ENCODE measurements at places on chromosomes 6 and 20.

DNA sequence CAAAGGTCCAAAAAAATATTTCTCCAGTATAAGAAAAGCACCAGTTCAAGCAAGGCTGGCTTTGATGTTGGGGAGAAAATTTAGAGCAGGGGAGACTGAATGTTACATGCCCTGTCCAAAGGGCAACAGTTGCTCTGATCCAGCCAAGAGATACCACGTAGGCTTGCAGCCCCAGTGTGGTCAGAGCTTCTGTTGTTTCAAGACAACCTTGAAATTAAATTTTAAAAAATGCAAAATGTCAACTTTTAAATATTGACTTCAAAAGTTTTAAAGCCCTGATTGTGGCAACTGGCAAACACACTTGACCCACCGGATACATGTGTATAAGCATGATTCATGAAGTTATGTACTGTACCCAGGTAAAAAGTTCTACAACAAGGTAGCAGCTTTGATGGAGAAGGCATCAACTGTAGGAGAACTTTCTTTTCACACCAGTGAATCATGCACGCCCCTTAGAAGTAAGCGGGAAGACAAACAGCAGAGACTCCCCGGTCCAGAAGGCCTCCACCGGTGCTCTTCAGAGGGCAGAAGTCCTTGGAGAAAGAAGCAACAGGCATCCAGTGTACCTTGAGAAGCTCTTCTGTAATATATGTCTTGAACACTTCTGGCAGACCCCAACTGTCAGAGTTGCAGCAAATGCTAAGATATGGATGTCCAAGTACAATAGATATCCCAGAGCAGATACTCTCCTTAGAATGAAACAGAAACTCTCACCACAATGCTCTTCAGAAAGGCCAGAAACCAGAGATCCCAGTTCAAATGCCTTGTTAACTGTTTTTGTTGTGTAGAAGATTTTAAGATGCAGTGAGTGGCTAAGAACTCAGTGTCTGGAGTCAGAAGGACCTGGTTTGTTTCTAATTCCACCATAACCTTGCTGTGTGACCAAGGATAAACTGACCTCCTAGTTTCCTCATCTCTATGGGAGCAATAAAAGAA, 115.4 kb downstream of the BCAS1 start:
- DNase-seq, result no peak

- DNase-seq, result no peak
These were observed 193.8 kb upstream of the SIM1 start for GRCh38 chr6:100658486-100658885.

- no peak for DNase-seq
These were observed 158.4 kb upstream of the MYLIP start for GRCh38 chr6:15970517-15970916.

DNA sequence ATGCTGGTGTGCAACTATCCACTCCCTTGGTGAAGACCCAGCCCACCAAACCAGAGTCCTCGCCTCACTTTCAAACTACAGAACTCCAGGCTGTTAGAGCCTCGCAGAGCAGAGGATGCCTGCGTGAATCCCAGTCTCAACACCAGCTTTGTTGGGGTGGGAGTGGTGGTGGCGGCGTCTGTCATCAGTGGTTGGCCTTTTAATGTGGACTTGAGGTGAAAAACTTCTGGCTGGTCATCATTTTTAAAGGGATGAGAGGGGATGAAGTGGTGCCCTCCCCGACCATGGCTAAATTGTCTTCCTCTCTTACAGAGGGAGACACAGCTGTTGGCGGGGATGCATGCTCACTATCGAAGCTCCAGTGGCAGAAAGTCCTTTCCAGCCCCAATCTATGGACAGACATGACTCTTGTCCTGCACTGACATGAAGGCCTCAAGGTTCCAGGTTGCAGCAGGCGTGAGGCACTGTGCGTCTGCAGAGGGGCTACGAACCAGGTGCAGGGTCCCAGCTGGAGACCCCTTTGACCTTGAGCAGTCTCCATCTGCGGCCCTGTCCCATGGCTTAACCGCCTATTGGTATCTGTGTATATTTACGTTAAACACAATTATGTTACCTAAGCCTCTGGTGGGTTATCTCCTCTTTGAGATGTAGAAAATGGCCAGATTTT, 54.9 kb downstream of the EZR start:
- no peak for DNase-seq

- no peak for DNase-seq
These were observed 11.0 kb upstream of the CFAP206 start for GRCh38 chr6:87396595-87397392.

DNA sequence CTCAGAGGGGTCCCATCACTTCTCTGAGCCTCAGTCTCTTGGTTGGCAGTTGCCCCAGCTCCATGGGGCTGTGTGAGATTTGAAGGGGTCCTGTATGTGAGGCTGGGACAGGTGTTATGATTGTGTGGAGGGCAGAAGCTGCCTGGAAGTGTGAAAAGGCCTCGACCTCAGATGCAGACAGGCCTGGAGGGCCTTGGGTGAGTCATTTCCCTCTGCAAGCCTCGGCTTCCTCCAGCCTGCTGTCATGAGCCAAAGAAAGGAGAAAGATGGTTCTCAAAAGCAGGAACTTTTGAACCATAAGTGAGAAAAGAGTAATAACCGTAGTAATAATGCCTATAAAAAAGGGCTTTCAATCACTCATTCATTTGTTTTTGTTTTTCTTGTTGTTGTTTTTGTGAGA, 37.5 kb downstream of the SNAI1 start:
- no peak for DNase-seq

DNA sequence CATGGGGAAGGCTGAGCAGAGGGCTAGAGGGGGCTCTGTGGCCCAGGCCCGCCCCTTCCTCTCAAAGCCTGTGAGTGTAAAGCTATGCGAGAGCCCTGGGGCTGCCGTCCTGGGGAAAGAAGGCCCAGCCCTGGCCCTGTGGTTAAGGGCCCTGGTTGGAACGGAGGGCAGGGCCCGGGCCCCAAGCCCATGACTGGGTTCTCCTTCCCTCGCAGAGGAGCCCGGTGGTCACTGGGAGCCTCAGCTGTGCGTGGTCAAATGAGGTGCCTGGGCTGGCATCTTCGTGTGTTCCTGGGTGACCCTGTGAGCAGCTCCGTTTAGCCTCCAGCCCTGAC, 56.0 kb downstream of the SMOC2 start:
- DNase-seq, result peak; percentile 87

- no peak for DNase-seq
These were observed 114.0 kb upstream of the ARG1 start for GRCh38 chr6:131459005-131459404.

DNA sequence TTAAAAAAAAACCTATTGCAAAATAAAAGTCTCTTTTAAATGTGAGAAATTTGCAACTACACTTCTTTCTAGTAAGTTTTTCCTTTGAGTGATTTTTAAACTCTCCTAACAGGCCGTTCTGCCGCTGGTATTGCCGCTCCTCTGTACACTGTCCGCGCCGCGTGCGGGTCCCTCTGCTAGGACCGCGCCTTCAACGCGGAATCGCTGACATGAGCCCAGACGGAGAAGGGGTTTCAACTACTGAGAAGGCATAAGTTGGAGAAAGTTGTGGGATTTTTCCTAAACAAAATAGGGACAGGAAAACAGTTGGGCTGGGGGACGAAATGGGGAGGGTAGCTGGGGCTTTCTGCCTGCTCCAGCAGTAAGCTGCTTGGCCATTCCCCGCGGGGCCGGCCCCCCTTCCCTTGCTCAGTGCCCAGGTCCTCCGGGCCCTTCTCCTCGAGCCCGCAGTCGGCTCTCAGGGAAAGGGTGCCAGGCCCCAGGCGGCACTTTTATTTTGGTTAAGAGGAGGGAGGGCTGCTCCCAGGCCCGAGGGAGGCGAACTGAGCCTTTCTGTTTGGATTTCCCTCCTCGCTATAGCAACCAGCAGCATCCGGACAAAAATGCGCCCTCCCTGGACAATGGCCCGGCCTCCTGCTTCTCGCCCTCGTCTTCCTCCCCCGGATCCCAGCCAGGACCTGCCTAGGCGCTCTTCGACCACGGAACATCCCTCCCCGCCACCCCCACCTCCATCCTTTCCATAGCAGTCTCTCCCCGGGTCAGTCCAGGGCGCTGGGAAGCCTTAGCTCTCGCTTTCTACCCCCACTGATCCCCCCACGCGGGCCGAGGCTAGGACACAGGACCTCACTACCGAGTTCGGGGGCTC, 6.8 kb upstream of the POU3F2 start:
- DNase-seq, result no peak

DNA sequence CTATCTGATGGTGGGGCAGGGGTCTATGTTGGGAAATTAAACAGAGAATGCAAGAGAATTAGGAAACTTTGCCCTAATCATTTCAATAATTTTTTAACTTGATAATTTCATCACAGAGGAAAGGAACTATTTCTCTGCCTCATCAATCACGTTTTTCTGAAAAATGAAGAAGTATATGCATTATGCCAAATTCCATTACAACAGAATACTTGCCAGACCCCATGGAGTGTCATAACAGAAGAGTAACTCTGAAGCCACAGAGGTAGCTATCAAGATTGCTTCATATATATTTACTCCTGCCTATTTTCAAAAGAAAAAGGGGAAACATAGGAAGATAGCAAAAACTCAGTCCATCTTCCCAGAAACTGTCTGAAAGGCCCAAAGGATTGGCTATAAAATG, 5.7 kb upstream of the USP49 start:
- DNase-seq, result no peak

Data from DMS 273 treated with DMSO at 0.1 percent for 48 hours (cell line).